ENCODE measurements at places on chromosomes 16 and 17. TPM values are rescaled to one million over a fixed set of nuclear protein-coding genes. Genes with fewer than 3 reads are reported as not detected.

Gene PRDM7
- not detected for total RNA-seq

Gene SMIM5
- total RNA-seq: 0.15 TPM

Gene MPDU1
- 56.0 TPM for total RNA-seq

Gene MAP2K6
- total RNA-seq: 9.2 TPM

Gene TOM1L2
- total RNA-seq: 40.0 TPM

Gene TSPOAP1
- total RNA-seq: 42.0 TPM

Gene CDK3
- 5.5 TPM for total RNA-seq

Gene NOG
- total RNA-seq: 1.6 TPM

Gene TNK1
- total RNA-seq: 1.9 TPM

Gene ITGAX
- 3.3 TPM for total RNA-seq

Gene TMEM220
- total RNA-seq: 0.15 TPM

Gene SLC38A8
- total RNA-seq: not detected

Gene SHISA6
- total RNA-seq: not detected

Gene STAC2
- not detected for total RNA-seq

Gene SLC5A11
- total RNA-seq: not detected

Gene PPY
- not detected for total RNA-seq

Gene MRPL58
- 40.4 TPM for total RNA-seq

Gene TBC1D3C
- not detected for total RNA-seq

Gene KRTAP3-1
- not detected for total RNA-seq

Gene CPNE7
- total RNA-seq: 3.7 TPM

Gene CYGB
- not detected for total RNA-seq

Gene SHBG
- not detected for total RNA-seq

Gene C17orf50
- total RNA-seq: not detected

Gene WSCD1
- not detected for total RNA-seq

Gene MAF
- 41.9 TPM for total RNA-seq

Gene CEP131
- total RNA-seq: 15.4 TPM

Gene SDR42E1
- 7.8 TPM for total RNA-seq

Gene SEPTIN12
- total RNA-seq: not detected

Gene RASD1
- 0.51 TPM for total RNA-seq

Gene GNG13
- total RNA-seq: not detected

Gene SERPINF2
- 0.28 TPM for total RNA-seq

Gene HEATR9
- not detected for total RNA-seq

Gene TMEM11
- 20.3 TPM for total RNA-seq

Gene CALCOCO2
- 174 TPM for total RNA-seq

Gene TEFM
- 15.2 TPM for total RNA-seq

Gene TIMP2
- 0.71 TPM for total RNA-seq

Gene SULT1A4
- 2.1 TPM for total RNA-seq

Gene CRHR1
- not detected for total RNA-seq

Gene CD300A
- total RNA-seq: 44.2 TPM

Gene DPH1
- 48.4 TPM for total RNA-seq

Gene CHST4
- total RNA-seq: not detected

Gene NPIPA8
- not detected for total RNA-seq

Gene ZFP3
- total RNA-seq: 7.5 TPM

Gene NEURL4
- total RNA-seq: 41.7 TPM

Gene CRISPLD2
- 0.58 TPM for total RNA-seq

Gene HSD17B1
- total RNA-seq: 0.73 TPM

Gene SGF29
- 42.7 TPM for total RNA-seq

Gene CBX2
- total RNA-seq: 5.5 TPM

Gene CDC27
- 97.9 TPM for total RNA-seq

Gene NAGS
- total RNA-seq: 1.5 TPM

Gene GNPTG
- total RNA-seq: 40.1 TPM

Gene TBC1D3I
- 0.18 TPM for total RNA-seq

Gene RAB34
- 9.8 TPM for total RNA-seq

Gene HSD11B2
- not detected for total RNA-seq

Gene DHX58
- 30.1 TPM for total RNA-seq
